H1 (cell line): ENCODE measurements at places on chromosomes 12 and 14. TPM values are rescaled to one million over a fixed set of nuclear protein-coding genes. Genes with fewer than 3 reads are reported as not detected.

DNA sequence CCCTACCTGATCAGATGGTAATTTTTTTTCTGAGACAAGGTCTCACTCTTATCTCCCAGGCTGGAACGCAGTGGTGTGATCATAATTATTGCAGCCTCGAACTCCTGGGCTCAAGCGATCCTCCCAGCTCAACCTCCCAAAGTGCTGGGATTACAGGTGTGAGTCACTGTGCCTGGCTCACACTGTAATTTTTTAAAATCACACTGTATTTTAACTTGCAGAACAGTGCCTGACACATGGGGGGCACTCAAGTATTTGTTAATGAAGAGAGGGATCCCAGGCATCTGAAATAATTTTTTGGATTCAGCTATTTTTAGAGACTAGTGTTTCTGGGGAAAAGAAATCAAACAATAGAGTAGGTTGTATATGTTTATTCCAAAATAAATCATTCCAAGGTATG, 21.7 kb downstream of the LIMA1 start:
- DNase-seq = no peak

- no peak for DNase-seq
These were observed 278.6 kb downstream of the FOXG1 start for GRCh38 chr14:29045237-29045636.

The LTBP2 gene
- 0.59 and 0.89 TPM in 2 replicates for total RNA-seq

GRCh38 chr14:105067140-105067968, 2.1 kb upstream of the GPR132 start:
- DNase-seq = no peak

The HNF1A gene
- total RNA-seq = not detected in 2 replicates

- DNase-seq = no peak
These were observed 278.6 kb downstream of the MED13L start for GRCh38 chr12:115998794-115999478.

DNA sequence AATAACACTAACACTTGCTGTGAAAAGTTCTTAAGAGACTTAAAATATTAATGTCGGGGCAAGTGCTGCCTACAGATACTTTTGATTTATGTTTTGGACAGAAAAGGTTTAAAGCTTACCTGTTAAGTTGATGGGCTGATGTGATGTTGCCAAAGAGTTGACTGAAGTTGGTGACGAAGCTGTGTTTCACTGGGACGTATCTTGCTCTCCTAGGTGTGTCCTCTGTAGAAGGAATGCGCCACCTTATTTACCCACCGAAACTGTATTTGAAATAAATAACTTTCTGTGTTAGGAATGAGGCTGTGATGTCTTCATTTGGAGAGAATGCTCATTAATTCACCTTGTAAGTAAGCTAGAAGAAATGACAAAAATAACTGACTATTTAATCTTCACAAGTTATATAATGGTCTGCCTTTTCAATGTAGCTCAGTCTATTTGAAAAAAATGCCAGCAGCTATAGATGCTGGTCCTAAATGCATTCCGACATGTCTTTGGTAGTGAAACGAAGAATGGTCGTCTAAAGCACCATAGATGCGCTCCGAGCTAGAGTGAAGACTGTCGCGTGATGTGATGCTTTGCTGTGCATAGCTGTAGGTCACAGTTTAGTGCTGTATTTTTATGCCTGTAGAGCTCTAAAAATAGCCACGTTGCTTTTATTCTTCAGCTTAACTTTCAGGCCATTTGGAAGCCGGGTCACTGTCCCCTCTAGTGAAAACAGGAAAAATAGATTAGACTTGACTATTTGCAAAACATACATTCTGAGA, at the start of gene RD3L:
Gene RD3L, minus strand, starts transcription at position 557 of the 764 bp plus-strand sequence. CDS start 834 bp downstream, outside the sequence.
- DNase-seq = no peak

DNA sequence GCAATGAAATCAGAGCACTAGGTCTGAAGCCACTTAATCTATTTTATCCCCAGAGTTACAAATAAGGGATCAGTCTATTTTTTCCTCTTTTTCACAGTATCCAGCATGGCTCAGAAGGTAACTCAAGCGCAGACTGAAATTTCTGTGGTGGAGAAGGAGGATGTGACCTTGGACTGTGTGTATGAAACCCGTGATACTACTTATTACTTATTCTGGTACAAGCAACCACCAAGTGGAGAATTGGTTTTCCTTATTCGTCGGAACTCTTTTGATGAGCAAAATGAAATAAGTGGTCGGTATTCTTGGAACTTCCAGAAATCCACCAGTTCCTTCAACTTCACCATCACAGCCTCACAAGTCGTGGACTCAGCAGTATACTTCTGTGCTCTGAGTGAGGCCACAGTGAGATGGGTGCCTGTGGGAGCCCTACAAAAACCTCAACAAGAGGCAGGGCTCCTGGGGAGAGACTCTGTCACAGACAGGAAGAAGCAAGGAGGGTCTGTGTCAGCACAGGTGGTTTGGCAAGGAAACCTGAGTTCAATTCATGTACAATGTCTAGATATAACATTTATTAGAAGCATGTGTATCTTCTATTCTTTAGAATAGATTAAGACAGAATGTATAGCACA, 334.3 kb upstream of the OR4E1 start:
- no peak for DNase-seq

DNA sequence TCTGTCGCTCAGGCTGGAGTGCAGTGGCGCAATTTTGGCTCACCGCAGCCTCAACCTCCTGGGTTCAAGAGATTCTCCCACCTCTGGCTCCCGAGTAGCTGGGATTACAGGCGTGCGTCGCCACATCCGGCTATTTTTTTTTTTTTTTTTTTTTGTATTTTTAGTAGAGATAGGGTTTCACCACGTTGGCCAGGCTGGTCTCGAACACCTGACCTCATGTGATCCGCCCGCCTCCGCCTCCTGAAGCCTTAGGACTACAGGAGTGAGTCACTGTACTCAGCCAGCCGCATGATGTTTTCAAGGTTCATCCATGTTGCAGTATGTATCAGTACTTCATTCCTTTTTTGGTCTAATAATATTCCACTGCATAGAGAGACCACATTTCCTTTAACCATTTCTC, 2.4 kb upstream of the RNF34 start:
- DNase-seq = no peak

The KCNMB4 gene
- 12.7 and 16.0 TPM in 2 replicates for total RNA-seq

- DNase-seq = no peak
These were observed 4.4 kb upstream of the GALNT6 start for GRCh38 chr12:51395283-51396230.

DNA sequence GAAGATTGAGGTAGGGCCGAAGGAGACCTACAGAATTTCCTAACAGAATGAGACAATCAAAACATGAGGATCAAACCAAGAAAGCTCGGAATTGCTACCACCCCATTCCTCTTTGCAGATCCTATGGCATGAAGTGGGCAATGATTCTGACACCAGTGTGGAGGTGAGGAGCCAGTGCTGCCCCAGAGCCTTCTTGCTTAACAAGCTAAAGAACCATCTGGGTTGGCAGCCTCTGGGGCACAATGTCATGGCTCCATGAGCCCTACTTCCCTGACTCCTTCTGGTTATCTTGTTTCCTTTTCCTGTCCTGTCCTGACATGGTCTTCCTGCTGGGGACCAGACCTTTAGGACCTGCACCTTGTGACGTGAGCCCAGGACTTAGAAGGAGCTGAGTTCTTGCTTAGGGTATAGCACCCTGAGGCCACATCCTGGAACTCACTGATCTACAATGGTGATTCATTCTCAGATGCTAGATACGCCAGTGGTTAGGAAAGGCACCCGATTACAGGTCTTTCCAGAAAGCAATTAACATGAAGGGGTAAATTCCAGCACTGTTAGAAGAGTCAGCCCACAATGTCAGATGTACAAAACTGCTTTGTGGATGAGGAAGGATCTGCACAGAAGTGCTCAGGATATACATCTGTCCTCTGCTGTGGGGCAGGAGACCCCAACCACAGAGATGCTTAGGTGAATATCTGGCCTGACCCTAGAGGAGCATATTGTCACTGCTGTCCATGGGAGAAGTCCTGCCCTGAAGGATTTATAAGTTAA, 324.2 kb downstream of the ZFP36L1 start:
- no peak for DNase-seq

GRCh38 chr14:42806909-42807315, 1200.2 kb downstream of the LRFN5 start:
- no peak for DNase-seq

DNA sequence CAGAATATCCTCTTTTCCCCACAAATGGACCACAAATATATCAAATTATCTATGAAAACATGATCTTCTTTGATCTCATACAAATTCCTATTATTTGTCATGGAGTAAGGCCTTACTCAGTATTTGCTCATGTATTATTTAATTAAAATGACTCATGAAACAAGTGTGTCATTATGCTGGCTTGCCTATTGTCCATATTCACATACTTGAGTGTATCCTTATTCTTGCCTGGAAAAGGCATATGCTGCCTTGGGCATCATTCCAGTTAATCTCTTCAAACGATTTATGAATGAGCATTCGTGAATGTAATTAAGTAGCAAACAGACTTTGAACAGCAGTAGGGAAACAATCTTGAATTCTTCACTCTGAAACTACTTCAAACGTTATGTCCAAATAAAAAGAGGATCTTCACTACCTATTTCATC, 22.6 kb upstream of the SNRPF start:
- no peak for DNase-seq

GRCh38 chr14:105143451-105144025, 25.0 kb downstream of the JAG2 start:
- no peak for DNase-seq

The POMT2 gene
- 41.2 and 44.9 TPM in 2 replicates for total RNA-seq

GRCh38 chr12:103909811-103910210, 20.4 kb upstream of the HSP90B1 start:
- DNase-seq = no peak

The STX2 gene
- total RNA-seq = 22.0 and 26.3 TPM in 2 replicates

The PIWIL1 gene
- total RNA-seq = not detected in 2 replicates

GRCh38 chr14:36662543-36663403, 1.1 kb downstream of the PAX9 start:
- DNase-seq = no peak

The ZDHHC22 gene
- 55.2 and 59.3 TPM in 2 replicates for total RNA-seq
